CD4-positive, alpha-beta memory T cell (primary cell): ENCODE measurements at places on chromosomes 2 and 18.

DNA sequence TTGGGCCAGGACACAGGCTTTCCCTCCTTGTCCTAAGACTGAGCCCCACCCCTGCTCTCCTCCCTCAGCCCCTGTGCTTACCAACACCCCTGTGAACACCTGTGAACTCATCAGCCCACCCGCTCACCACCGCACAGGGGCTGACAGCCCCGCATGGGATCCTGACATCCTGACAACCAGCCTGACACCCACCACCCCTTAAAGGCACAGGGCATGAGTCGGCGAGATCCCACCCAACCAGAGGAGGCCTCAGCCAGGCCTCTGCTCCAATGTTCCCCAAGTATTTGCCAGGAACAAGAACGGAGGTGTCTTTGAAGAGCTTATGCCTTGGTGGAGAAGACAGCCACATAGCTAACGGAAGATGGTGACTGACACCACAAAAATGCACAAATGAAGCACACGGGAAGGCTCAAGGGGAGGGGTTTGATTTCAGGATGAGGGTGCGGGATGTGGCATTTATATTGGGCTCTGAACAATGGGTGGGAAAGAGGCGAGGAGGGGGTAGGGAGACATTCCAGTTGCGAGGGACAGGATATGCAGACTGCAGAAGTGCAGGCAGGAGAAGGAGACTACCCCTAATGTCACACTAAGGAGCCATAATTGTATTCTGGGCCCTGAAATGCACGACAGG, 11.0 kb downstream of the RAB11FIP5 start:
- no peak for DNase-seq

GRCh38 chr2:17263570-17263968, 254.7 kb downstream of the RAD51AP2 start:
- DNase-seq = no peak

DNA sequence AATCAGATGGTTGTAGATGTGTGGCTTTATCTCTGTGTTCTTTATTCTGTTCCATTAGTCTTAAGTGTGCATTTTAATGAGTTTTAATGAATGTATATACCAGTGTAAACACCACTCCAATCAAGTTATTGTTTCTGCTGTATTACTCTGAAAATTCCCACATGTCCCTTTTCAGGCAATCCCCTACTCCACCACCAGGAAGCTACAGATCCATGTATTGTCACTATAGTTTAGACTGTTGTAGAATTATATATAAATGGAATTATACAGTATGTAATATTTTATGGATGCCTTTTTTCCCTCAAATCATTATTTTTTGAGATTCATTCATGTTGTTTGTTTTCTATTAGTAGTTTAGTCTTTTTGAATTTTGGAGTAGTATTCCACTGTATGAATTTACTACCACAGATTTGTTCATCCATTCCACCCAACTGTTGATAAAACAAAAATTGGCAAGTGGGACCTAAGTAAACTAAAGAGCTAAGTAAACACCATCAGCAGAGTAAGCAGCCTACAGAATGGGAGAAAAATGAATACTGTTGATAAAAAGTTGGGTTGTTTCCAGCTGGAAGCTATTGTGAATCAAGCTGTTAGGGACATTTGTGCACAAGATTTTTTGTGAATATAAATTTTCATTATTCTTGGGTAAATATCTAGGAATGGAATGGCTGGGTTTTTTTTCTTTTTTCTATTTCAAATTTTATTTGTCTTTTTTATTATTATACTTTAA, 262.0 kb downstream of the CAMKMT start:
- DNase-seq = no peak

- no peak for DNase-seq
These were observed 25.7 kb upstream of the RNF103 start for GRCh38 chr2:86649119-86649947.

DNA sequence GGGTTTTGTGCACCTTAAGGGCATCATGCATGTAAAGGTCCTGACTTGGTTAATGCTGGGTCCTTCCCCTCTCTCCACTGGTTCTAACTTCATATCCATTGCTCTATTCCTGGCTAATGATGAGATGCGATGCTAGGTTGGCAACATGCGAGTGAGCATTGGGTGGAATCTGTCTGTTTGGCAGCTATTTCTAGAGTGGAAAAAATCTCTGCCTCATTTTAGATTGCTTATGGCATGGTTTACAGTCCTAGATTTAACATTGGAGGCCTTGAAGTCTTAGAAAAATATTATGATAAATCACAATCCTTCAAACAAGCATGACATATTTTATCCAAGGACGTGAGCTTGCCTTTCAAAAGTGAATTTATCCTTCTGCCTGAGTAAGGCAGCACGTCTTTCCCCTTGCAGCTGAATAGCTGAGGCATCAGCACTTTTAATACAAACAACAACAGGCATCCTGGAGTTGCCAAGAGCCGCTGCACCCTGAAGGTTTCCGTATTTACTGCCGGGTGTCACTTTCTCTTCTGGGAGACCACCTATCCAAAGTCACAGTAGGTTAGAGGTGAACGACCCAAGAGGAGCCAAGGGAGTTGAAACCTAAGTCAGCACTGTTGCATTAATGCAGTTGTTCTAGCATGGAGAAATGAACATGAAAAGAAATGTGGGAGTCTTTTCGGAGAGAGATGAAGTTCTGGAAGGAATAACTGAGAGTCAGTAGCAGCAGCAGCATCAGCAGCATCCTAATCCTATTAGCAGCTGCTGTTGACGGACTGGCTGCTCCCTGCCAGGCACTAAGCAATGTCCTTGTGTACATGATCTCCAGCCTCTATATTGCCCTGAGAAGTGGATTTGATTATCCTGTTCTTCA, 78.4 kb downstream of the MAPK4 start:
- no peak for DNase-seq

DNA sequence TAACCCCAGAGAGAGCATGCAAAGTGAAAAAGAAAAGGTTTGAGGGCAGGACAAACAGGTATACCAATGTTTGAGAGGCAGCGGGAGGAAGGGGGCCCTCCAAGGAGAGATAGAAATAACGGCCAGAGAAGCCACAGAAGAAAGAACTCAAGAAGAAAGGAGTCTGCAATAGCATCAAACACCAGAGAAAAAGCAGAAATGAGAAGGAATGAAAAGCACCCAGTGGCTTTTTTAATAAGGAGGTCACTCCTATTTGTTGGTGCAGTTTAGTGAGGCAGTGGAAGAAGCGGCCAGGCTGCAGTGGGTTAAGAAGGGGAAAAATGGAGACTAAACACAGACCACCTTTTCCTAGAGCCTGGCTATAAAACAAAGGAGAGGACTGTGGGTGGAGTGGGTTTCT, 177.2 kb downstream of the THADA start:
- no peak for DNase-seq

DNA sequence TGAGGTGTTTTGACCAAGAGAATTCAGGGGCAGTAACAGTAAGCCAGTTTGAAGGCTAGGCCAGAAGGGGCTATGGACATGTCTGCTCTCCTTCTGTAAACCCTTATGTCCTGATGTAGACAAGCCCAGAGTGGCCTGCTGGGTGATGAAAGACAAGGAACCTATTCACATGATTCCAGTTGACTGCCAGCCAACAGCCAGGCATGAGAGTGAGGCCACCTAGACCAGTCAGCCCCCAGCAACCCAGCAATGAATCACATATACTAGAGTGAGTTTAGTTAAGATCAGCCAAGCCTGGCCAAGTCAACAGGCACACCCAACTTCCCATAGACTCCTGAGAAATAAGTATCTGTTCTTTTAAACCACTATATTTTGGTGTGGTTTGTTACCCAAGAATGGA, 1889.7 kb upstream of the CELF4 start:
- DNase-seq = no peak

- DNase-seq = no peak
These were observed 787.6 kb upstream of the SALL3 start for GRCh38 chr18:78192054-78192453.

GRCh38 chr2:218259099-218259961, 1.5 kb upstream of the GPBAR1 start:
- no peak for DNase-seq

GRCh38 chr2:6054161-6054671, 362.0 kb downstream of the SOX11 start:
- no peak for DNase-seq

DNA sequence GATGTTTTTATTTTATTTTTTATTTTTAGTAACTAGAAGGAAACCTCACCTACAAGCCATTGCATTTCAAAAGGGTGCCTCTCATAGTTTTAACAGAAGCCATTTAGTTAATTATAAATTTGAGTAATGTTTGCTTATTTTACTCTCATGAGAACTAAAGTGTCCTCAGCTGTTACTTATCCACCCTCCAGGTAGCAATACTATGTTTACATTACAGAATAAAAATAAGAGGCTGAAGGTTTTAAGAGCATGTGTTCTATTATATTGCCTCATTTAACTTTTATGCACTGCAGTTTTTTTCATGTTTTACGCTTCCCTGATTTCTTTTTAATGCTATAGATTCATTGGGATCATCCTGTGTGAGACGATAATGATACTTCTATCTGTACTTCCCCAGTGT, 235.5 kb downstream of the THSD7B start:
- DNase-seq = no peak

- DNase-seq = no peak
These were observed 15.8 kb downstream of the DYNAP start for GRCh38 chr18:54606835-54607212.

- no peak for DNase-seq
These were observed 18.2 kb upstream of the GPR55 start for GRCh38 chr2:230942920-230943896.

DNA sequence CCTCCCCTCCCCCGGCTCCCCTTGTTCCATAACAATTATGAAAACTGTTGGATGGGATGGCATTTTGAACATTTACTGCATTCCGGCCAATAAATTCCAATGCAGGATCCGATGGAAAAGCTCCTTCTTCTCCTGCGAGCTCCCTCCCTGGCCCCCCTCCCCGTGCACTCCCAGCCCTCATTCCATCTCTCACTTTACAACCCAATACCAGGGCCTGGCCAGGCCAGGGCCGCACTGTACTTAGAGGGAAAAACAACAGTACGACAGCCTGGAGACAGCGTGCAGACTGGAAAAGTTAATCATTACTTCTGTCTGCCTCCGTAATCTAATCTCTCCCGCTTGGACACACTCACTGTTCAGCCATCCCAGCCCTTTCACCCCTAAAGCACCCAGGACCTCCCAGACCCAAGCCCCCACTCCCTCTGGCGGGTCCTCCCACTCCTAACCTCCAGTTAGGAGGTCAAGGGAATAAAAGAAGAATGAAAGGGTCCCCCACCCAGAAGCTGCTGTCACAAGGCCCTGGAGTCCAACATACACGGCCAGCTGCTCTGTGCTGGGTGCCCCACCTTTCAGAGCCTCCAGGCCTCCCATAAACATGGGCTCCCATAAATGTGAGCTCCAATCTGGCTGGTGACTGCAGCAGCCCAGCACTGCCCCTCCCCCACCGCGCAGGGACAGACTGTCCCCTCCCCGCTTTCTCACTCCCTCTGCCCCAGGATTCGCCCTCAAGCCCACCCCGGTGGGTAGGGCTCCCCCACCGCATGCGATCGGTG, 20.6 kb downstream of the SMAD7 start:
- no peak for DNase-seq

GRCh38 chr2:238320648-238321281, 447 bp downstream of the TRAF3IP1 start:
- no peak for DNase-seq

- DNase-seq = no peak
These were observed 26.6 kb downstream of the LRP1B start for GRCh38 chr2:142104134-142104758.

DNA sequence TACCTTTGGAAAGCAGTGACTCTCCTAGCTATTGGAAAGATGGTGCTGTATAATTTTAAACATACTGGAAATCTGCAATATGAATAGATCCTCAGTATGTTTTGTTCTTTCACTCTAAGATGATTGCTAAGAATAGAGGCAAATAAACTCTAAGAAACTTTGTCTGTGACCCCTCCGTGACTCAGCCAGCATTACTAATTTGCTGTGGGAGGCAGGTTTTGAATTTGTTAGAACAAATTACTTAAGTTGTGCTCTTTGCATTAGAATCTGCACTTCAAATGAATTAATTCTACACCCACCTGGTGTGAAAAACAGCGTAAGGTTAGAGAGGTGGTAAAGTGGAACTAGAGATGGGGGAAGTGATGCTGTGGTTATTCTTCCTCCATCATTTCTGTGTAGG, 142.2 kb downstream of the RAPGEF4 start:
- DNase-seq = no peak

DNA sequence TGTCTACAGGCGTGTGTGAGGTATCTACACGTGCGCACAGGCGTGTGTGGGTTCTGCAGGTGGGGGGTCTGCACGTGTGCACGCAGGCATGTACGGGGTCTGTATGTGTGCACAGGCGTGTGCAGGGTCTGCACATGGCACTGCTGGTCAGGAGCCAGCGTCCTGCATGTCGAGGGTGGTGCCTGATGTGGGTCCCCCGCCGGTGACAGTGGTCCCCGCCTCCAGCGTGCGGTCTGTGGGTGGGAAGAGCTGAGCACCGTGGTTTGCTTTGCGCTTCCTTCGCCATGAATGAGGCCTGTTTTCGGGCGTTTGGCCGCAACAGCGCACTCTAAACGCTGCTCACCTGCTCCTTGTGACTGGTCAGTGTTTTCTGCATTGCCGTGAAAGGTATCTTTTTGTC, 57.2 kb downstream of the CTDP1 start:
- DNase-seq = no peak

DNA sequence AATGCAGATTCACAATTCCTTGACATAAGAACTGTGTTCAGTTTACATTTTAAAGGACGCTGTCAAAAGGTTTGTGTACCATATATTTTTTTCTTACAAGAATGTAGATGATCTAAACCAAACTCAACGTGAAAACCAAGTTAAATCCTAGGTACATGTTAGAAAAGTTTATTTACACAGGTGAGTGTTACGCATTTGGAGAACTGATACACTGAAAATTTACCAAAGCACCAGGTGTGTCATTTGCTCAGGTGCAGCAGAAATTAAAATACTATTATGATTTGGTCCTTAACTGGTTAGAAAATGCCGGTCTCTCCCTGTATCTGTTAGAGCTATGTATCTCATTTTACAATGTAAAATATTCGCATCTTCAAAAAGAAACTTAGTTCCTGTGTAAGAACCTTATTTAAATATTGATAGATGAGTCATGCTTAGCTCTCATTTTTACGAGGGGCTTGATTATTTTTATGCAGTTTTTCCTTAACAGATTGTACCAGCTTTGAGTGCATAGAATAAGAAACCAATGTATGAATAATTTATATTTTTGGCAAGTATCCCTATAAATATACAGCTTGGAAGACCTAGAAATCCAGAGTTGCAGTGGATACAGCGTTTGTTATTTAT, 25.1 kb downstream of the MFF start:
- no peak for DNase-seq
